ENCODE measurements at places on chromosomes 16 and 17.

GRCh38 chr17:41863074-41863848 lies 2.0 kb downstream of the KLHL11 start:
- DNase-seq: no peak

- no peak for DNase-seq
These were observed 10.3 kb upstream of the GAS7 start for GRCh38 chr17:10208604-10209193.

- no peak for DNase-seq
These were observed 17.3 kb downstream of the DNAH17 start for GRCh38 chr17:78559749-78560368.

- no peak for DNase-seq
These were observed 7.8 kb downstream of the NACA2 start for GRCh38 chr17:61583242-61583641.

All from stimulated activated CD4-positive, alpha-beta T cell treated with anti-CD3 and anti-CD28 coated beads, Interleukin-15, amount 100 ng/mL, for 1 hour (primary cell).